ENCODE measurements at places on chromosomes 7 and 10.

- DNase-seq: no peak
These were observed 402.9 kb upstream of the GALNT17 start for GRCh38 chr7:70728872-70729552.

GRCh38 chr7:34493752-34494151, 164.3 kb upstream of the NPSR1 start:
- no peak for DNase-seq

DNA sequence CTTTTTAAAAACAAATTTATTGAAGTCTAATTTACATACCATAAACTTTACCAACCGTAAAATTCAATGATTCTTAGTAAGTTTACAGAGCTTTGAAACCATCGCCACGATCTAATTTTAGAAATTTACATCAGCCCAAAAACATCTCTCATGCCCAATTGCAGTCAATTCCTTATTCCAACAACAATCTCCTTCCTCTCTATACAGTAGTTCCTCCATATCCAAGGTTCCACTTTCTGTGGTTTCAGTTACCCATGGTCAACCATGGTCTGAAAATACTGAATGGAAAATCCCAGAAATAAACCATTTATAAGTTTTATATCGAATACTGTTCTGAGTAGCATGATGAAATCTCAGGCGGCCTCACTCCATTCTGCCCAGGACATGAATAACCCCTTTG, 183.4 kb upstream of the ADCY1 start:
- no peak for DNase-seq

DNA sequence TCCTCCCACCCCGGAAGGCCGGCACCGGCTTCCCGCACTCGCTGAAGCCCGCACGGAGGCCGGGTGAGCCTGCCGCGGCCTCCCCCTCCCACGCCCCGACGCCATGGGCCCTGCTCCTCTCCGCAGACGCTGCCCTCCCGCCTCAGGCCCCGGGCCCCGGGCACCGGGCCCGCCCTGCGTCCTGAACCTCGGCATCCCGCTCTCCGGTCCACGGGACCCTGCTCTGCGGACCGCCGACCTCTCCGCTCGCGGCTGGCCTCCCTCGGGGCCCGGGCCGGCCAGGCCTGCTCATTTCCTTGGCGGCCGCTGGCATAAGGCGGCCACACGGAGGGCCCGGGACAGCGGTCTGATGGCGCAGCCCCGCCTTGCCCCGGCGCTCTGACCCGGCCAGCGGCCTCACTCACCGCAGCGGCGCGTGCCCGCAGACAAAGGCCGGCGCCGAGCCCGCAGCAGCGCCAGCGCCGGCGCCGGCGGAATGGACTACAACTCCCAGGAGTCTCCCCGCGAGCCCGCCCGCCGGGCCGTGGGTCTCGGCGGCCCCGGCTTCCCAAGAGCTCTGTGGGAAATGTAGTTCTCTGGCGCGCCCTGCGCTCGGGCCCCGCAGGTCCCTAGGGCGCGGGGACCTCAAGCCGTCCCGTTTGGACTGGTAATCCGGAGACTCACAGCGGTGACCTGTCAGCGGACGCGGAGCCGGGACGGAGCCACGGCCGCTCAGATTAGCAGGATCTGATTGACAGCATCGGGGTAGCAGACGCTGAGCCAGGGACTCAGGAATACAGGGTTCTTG, at the start of gene ZNF32:
TSS of gene ZNF32 (minus strand) at position 484 of the 787 bp plus-strand sequence. CDS start 2,748 bp downstream, outside the sequence.
- peak; percentile 70 for DNase-seq

DNA sequence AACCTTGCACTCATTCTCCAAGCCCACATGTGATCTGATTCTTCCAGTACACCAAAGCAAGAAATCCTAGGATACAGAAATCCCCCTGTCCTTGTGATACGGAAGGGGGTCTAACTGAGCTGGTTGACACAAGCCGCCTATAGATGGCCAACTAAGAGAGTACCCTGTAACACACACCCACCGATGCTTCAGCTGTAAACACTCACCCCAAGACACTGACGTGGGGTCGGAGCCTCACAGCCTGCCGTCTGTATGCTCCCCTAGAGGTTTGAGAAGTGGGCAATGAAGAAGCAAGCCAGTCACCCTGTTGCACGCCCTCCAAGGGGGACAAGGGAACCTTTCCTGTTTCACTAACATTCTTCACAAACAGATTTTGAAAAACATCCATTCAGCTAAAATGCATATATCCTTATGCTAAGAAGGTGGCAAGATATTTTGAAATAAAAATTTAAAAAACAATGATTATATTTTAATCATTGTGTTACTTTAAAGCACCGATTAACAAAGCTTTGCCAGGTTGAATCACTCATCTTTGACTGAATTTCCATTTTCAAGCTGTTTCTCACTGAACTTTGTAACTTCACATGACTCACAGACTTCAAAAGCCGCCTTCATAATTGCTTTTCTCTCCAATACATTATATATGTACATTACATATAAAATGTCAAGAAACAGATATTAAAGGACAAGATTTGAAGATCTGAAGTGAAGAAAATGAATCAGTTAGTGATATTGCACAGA, 329.3 kb downstream of the ARL4A start:
- DNase-seq: no peak

DNA sequence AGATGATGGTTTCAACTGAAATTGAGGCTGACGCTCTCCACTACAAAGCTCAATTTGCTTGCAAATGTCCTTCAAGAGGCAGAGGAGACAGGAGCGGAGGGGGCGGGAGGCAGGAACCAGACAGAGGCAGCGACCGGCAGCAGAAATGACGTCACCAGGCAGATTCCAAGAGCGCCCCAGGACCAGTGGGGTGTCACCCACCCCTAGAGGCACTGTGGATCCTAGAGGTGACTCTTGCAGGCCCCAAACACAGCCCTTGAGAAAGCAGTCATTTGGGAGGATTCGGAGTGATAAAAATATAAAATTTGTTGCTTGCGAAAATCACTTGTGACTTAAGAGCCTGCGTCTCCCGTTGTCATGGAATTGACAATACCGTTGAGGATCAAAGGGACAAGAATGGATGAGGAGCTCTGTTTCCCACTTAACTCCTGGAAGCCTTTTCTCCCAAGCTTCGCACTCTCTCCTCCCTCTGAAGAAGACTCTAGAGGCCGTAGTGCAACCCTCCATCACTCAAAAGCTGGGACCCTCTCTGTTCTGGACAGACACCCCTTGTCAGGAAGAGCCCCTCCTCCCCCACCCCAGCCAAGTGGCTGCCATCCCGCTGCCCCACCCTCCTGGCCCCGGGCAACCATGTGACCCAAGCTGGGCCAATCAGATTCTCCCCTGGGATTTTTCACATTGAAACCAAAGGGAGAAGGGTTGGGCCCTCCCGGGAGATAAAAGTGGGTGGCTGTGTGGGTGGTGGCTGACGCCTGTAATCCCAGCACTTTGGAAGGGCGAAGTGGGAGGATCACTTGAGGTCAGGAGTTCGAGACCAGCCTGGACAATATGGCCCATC, 16.3 kb upstream of the SLC29A4 start:
- no peak for DNase-seq

Data from T follicular helper cell (primary cell).